ENCODE measurements at places on chromosomes 3 and 15.

DNA sequence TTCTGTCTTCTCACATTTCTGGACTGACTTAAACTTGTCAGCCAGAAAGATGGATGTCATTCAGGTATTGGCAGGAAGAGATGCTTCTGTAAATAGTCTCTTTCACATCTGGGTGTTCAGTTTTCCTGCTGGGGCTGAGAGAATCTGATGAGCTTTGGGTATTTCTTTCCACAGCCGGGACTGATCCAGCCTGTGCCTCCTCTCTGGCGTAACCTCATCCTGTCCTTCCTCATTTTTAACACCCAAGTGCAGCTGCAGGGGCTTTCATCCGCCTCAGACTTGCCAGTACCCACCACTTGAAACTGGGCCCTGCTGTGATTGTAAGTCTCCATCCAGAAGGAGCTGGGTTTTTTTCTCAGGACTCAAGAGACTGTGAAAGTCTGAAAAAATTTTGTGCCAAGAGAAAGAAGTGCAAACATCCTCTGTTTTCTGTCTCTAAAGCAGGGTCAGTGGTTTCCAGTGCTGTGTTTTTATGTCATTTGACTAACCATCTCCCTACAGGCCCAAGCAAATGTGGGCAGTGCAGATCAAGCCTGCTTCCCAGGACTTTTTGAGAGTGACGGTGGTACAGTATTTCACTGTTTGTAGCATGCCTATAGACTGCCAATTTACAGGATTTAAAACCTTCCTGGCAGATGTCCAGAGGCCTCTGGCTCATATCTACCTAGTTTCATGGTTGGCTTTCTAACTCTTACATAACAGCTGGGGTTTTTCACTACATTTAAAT lies 342.7 kb downstream of the PTPRG start:
- no peaks in the 10 kb centered on the region for H3K4me1 ChIP-seq
- H3K27me3 ChIP-seq = no peaks in the 10 kb centered on the region
- no peak overlapping the region for H3K27ac ChIP-seq

GRCh38 chr15:45641374-45641781 lies 6.5 kb downstream of the SQOR start:
- DNase-seq = no peak
- peaks cover 25% of the 10 kb centered on the region for H3K4me1 ChIP-seq
- no peaks in the 10 kb centered on the region for H3K27me3 ChIP-seq
- no peak overlapping the region for H3K4me3 ChIP-seq
- no peak overlapping the region for H3K27ac ChIP-seq
- H3K36me3 ChIP-seq = peaks cover 5% of the 10 kb centered on the region

DNA sequence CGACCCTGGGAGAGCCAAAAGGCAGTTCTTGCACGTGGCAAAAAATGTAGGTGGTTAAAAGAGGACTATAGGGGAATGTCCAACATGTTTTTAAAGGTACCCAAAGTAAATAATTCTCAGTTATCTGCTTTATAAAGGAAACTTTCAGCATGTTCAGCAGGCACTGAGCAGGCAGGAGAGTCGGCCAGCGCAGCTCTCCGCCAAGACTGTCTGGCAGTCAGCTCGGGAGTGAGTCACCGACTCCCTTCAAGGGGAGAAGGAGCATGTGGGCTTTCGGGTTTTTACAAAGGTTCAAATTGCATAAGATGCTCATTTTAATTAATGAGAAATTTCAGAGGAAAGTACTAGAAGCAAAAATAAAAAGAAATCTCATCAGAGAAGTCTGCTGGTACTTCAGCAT lies 7.0 kb downstream of the GABRA5 start:
- H3K27me3 ChIP-seq = no peaks in the 10 kb centered on the region
- no peaks in the 10 kb centered on the region for H3K4me1 ChIP-seq
- no peaks in the 10 kb centered on the region for H3K36me3 ChIP-seq
- DNase-seq = no peak

- H3K4me3 ChIP-seq = no peak overlapping the region
- no peak overlapping the region for H3K27ac ChIP-seq
- H3K4me1 ChIP-seq = no peaks in the 10 kb centered on the region
- no peaks in the 10 kb centered on the region for H3K36me3 ChIP-seq
Observed at GRCh38 chr3:8853081-8853480, 83.7 kb upstream of the OXTR start.
